ENCODE measurements at places on chromosomes 4 and X.

- no peak for DNase-seq
These were observed 75.6 kb downstream of the ACOX3 start for GRCh38 chr4:8364848-8365350.

DNA sequence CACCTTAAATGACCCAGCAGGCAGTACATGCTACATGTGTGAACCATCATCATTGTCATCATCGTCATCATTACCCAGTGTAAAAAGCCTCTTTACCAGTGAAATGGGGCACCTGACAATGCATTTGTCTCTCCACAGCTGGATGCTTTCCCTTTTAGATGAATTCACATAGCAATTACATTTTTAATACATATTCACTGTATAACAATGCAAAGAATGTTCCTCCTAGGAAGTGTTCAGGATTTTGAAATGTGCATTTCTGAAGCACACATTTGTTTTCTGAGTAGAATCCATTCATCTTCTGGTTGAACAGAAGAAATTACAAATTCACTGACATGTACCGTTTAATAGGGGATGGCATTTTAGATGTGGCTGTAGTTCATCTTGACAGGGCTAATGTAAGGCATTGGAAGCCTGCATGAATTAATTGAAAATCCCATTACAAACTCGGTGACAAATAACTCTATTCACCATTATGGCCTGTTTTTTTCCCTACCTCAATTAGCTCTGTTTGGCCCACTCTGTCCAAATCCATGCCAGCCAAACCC, 111.1 kb downstream of the SH3RF1 start:
- DNase-seq: peak; percentile 23

DNA sequence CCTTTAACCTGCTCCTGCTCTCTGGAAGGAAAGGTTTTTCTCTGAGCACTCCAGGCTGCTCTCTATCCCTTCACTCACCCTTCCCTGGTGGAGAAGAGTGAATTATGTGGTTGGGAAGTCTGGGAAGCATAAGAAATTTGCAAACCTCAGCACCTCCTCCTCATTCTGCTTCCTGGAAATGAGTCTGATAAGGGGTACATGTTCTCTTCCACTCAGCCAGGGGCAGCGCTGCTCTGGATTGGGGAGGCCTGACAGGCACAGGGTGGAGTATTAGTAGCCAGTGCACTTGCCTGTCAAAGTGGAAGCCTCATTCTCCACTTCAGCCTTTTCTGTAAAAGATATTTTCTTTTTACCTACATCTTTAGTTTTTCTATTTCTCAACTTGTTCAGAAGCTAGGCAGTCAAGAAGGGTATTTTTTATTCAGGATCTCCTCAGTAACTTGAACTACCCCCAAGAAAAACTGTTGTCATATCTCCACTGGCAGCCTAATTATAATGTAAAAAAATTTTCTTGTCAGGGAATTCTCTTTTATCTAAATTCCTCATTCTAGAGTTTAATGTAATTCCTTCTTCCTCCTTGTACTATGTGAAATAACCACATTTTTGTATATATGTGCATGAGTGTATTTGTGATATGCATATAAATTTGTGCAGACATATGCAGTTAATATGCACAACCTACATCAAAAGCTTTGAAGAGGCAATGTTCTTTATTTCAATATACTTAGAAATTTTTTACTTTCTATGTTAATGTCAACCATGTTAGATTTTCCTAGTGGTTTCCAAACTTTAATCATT, 15.3 kb downstream of the ADAMTS3 start:
- DNase-seq: no peak

GRCh38 chr4:138003248-138003647, 238.9 kb downstream of the SLC7A11 start:
- DNase-seq: no peak

GRCh38 chrX:106780664-106781377, 21.7 kb upstream of the TBC1D8B start:
- no peak for DNase-seq

GRCh38 chr4:7172946-7173345, 19.4 kb upstream of the SORCS2 start:
- DNase-seq: no peak

DNA sequence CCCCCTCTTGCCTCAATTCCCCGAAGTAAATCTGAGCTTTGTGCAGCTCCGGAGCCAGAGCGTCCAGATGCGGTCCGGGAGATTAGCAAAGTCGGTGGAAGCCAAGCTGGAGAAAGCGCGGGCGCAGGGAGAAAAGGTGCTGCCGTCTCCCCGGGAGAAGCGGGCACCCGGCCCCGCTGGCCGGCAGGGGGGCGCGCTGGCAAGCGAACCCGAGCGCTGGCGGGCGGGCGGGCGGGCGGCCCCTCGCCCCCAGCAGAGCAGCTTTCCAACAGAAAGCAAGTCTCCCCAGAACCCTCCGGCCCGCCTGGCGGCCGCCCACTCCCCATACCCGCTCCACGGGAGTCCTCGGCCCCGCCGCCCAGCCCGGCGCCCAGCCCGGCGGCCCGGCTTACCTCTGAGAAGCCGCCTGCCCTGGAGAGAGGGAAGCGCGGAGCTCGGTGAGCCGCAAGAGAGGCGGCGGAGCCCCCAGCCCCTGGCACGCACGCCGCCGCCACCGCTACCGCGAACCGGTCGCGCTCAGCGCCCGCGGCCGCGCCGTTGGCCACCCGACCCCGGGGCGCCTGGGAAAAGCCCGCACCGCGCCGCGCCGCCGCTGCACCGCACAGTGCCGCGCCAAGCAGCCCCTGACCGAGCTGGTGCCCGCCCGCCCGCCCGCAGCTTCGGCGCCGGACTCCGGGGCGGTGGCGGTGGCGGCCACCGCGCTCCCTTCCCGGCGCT, 529 bp upstream of the CITED1 start:
- no peak for DNase-seq

DNA sequence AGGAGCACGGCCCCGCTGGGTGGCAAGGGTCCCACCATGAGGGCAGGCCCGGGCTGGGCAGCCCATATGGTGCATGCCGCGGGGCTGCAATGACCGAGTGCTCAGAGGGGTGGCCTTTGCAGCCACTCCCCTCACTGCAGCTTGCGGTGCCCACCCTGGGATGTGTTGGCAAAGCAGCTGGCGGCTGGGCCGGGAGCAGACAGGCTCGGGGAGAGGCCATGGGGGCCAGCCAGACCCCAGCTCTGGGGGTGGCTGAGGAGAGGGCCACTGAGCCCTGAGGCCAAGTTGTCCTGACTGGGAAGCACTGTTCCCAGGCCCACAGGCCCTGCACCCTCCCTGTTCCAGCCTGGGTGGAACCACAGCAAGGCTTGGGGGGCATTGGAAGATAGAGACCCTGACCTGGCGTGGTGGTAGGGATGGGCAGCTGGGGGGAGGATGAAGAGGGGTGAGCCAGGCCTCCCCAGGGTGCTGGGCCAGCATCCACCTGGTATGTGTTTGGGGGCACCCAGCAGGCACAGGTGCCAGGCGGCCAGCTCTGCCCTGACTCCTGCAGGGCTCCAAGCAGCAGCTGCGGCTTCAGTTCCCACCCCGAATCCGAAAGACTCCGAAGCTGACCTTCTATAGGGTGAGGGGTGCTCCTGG, 18.4 kb upstream of the RNF4 start:
- DNase-seq: no peak

DNA sequence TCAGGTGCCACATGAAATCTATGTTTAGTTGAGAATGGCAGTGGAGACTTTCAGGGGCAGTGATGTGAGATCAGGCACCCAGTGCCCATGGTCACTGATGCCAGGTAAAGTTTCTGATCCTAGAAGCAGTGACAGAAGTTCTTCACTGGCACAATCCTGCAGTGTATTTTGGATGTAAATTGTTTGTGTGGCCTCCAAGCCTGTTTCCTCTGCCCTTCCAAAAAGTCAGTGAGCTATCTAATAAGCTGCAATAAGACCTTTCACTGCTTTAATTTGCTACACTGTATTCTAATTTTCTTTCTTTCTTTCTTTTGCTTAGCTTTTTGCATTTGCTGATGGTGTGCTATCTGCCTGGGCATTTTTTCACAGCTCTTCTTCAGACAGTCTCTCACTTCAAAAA, 1348.6 kb downstream of the ADGRL3 start:
- no peak for DNase-seq

GRCh38 chr4:15027921-15028435, 25.7 kb downstream of the CPEB2 start:
- DNase-seq: no peak

DNA sequence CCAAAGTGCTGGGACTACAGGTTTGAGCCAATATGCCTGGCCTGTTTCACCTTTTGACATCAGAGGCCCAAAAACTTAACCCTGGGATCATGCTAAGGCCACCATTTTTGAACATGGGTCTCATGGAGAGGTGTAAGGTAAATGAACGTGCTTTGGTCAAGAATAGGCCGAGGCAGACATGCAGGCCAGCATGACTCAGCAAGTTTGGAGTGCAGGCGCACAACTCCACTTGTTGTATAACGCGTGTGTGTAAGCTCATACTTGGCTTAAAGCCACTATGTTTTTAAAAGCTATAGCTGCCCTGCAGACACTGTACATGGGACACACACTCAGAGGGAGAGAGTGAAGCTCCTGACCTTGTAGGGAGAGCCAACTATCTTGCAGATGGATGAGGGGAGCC, 43.8 kb upstream of the HPSE start:
- no peak for DNase-seq

GRCh38 chrX:109635146-109635545, 10.2 kb upstream of the KCNE5 start:
- no peak for DNase-seq

DNA sequence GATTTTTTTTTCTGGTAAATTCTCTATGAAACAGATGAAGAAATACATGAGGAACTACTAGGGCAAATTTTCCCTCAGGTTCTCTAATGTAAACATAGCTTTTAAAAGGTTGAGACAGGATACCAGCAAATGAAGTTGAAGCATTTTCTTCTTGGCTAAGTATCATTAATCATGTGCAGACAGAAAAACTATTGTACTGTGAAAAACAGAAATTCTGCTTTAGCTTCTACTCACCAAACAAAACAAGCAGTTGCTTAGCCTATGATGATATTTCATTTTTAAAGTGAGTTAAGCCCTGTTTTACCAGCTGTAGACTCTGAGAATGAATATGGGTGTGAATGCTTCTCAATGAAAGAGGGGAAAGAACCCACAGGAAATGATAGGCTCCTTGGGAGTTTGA, 358.9 kb downstream of the TRAM1L1 start:
- DNase-seq: no peak

DNA sequence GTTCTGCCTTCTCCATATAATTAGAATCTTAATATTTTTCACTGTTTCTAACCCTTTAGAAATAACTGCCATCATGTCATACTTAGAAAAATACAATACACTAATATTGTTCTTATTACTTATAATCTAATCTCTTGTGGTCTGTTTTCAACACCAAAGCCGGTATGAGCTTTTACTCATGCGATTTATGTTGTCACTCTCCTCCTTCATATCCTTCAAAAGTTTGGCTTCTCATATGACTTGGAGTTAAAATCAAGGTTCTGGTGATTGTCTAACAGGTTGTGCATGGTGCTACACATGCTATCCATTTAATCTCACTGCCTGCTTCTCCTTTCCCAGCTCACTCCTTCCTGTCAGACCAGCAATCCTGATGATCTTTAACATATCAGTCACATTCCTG, 1392.9 kb downstream of the ARAP2 start:
- no peak for DNase-seq

GRCh38 chr4:10123227-10124101, 6.9 kb upstream of the WDR1 start:
- no peak for DNase-seq

DNA sequence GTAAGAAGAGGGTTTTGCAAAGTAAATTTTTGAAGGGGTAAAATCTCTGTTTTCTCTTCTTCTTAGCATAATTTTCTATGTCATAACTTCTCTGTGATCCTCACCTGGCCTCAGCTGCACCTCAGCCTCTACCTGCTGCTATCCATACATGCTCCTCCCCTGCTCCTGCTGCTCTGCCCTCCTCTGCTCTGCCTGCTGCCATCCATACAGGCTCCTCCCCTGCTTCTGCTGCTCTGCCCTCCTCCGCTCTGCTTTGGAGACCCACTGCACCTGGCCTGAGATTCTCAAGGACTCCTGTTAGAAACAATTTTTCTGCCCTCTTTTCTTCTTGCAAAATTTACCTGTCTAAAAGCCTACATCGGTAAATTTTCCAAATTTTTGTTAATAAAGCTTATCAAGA, 388.6 kb upstream of the PITX2 start:
- no peak for DNase-seq

- DNase-seq: no peak
These were observed at the start of gene CLDN2 for GRCh38 chrX:106919932-106920452. CLDN2 (plus strand) TSS chrX:106920402; CDS start chrX:106928229, 7,827 bp downstream.

Data from amniotic stem cell (primary cell).